ENCODE measurements at places on chromosomes 5 and 9.

- no peak for DNase-seq
Observed at GRCh38 chr5:1159341-1159675, 42.1 kb upstream of the SLC6A19 start.

GRCh38 chr5:138488481-138488945, 23.2 kb downstream of the EGR1 start:
- DNase-seq = peak; percentile 82

GRCh38 chr9:135309763-135310125, 169.8 kb upstream of the PPP1R26 start:
- DNase-seq = no peak

DNA sequence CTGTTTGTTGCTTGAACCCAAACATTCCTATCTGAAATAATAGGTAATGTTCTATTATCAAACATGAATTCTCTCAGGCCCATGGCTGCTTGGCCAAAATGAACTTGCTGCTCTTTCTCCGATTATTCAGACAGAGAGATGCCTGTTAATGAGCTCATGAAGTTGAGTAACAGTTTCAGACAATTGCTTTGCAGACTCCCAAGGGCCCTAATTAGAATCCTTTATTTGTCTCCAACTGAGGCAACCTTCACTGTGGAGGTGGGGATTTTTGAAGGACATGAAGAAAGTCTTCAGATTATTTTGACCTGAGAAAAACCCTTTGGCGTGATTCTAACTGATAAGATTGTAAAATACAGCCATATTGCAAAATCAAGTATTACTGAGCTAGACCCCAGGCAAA, 466.7 kb downstream of the NFIB start:
- no peak for DNase-seq

DNA sequence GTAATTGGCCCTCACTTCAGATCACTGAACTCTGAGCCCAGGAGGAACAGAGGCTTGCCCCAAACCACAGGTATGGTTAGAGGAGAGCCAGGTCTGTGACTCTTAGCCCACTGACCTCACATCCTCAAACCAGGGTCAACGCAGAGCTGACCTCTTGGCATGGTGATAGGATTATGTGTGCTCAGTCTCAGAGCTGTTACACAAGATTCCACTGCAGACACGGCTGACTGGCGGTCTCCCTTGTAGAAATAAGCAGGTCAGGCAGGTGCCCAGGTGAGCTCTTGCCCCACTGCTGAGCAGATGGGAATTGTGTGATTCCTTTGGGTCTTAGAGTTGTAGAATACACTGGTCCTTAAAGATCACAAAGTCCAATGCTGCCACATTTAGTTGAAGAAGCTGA, 66.0 kb upstream of the PITX1 start:
- no peak for DNase-seq

DNA sequence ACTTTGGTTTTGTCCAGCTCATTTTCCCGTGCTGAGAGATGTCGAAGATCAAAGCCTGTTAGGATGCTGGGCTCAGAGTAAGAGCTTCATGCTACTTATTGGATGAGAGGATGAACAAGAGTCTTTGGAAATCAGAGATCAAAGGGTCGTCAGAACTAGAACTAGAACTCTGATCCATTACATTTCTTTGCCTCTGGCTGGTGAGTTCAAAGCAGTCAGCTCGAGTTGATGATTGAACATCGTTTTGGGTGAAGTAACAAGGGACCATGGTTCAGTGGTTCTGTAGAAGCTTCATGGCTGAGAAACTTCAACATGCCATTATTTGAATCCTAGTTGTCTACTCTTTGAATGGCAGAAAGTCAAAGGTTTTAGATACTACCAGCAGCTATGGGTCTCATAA, 320.3 kb downstream of the ARHGEF28 start:
- no peak for DNase-seq

DNA sequence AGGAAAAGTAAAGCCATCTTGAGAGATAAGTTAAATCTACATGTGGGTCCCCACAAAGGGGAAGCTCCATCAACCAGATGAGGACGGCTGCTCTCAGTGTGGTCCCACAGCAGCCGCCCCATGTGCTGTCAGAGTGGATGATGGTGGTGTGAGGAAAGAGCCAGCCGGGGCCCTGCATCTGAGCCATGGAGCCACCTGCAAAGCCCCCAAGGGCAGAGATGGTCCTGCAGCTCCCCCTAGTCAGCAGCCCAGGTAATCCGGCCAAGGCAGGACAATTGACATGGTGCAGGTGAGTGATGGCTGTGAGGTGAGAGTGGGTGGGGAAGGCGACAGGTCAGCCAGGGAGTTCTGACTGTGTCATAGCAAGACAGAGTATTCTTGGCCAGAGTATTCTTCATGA, 458.8 kb downstream of the ICE1 start:
- DNase-seq = no peak

DNA sequence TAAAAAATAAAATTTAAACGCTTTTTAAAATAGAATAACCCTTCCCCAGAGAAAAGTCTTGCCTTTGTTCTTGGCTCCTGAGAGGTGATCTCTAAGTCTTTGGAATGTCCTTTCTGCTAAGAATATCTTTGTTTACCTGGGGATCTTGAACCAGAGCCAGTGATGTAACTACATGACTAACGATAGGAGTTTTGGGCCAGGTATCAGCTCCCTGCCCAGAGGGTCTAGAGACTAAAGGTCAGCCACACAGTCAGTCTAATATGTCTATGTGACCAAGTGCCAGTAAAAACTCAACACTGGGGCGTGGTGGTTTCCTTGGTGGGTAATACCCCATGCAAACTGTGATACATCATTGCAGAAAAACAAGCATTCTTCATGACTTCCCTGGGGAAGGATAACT, 1351.9 kb upstream of the C9orf72 start:
- no peak for DNase-seq

DNA sequence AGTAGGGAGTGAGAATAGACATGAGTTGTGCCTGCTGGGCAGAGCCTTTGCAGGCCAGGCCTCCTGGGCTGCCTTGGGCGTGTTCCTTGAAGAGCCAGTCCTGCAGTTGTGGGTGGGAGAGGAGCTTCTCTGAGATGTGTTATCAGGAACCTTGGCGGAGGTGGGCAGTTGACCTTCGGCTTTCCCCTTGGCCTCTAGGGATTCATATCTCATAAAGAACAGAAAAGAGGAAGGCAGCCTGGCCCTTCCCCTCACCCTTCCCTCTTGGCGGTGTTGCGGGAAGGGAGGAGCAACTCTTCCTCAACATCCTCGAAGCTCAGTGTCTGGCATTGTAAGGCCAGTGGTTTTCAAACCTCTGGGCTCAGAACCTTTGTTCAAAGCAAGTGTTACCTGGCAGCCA, 59.2 kb downstream of the DAPK1 start:
- no peak for DNase-seq

GRCh38 chr5:100854591-100854990, 48.5 kb downstream of the ST8SIA4 start:
- DNase-seq = no peak

DNA sequence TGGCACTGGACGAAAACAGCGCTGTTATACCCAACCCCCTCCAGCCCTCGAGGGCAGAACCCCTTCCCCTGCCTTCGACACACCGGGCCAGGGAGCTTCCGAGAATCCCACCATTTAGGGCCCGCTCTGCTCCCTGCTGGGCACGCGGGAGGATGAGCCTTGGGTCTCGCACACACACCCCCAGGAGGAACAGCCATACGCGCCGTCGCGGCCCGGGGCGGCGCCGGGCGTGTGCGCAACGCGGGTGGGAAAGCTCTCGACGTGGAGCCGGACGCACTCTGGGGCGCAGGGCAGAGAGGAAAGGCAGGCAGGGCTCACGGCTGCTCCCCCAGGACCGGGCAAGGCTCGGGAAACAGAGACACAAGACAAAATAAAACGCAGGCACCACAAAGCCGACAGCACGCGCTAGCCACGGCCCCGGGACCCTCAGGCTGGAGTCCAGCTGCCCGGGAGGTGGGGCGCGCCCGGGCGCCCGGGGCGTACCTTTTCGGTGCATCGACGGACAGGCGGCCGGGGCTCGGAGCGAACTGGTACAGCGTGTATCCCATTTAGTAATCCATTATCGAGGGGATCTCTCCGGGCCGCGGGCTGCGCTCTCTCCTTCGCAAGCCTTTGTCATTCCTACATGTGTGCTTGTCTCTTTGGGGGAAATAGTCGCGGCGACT, 789 bp downstream of the SEMA6A start:
- DNase-seq = peak; percentile 14

DNA sequence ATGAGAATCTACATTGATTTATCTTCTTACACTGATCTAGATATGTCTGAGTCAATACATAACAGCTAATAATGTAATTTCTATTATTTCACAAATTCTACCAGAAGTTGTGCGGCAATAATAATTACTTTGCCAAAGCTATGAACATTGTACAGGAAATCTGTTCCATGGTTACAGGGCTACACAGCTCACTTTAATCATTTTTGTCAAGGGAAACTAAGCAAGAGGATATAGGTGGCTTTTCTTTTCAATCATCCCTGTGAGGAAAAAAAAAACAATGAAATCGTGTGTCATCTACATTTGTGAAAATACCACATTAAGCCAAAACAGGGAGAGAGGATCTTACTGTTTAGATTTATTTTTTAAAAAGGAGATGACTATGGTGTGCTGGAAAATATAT, 717.4 kb downstream of the NR2F1-AS1 start:
- DNase-seq = no peak

DNA sequence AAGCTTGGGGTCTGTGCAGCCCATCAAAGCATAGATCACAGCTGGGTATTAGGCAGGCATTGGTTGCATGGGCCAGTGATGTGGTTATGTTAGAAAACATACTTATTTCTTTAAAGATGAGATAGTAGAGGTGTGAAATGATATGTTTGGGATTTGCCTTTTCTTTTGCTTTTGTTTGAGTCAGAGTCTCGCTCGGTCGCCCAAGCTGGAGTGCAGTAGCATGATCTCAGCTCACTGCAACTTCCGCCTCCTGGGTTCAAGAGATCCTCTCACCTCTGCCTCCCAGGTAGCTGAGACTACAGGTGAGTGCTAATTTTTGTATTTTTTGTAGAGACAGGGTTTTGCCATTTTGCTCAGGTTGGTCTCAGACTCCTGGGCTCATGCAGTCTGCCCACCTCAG, 84.8 kb downstream of the PDE6A start:
- DNase-seq = no peak

DNA sequence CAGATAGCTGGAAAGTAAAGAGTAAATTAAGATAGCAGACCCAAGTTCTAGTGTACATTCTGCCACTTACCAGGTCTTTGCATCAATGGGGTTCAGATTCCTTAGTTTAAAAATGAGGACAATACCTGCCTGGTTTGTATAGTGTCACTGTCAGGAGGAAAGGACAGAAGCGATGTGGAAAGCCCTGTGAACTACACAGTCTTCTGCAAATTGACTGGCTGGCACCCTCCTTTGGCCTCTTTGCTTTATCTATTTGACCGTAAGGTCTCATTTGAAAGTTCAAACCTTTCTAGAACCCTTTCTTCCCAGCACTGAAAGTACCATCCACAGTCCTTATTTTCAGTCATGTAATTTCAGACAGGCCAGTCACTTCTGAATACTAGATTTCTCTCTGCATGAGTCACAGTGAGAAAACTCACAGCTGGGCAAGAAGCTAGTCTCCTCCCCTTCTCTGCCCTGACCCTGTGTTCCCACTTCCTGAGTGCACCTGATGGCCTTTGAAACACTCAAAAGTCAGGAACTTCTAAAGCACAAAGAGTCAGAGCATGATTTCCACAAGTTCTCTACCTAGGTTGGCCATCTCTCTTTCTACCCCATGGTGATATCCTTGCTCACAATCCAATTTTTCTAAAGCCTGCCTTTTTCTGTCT, 91.3 kb upstream of the RASEF start:
- DNase-seq = peak; percentile 45

DNA sequence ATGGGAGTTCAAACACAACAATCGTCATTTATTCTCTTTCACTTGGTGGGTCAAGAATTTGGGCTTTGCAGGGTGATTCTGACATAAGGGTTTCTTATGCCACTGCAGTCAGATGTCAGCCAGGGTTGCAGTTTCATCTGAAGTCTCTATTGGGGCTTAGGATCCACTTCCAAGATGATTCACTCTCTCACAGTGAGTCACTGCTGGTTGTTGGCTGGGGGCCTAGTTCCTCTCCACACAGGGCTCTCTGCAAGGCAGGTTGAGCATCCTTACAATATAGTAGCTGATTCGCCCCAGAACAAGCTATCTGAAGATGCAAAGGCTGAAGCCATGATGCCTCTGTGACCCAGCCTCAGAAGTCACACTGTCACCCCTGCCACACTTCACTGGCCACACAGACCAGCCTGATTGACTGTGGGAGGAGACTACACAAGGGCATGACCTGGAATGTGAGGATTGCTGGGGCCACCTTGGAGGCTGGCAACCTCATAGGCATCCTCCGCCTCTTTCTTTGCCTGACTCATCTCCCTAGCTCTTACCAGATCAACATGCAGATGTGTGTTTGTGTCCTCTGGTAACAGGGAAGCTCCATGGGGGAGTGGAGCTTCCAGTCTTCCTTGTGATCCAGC, 4.5 kb upstream of the CARD19 start:
- peak; percentile 91 for DNase-seq

GRCh38 chr5:98258939-98259338, 514.5 kb upstream of the RGMB start:
- no peak for DNase-seq

DNA sequence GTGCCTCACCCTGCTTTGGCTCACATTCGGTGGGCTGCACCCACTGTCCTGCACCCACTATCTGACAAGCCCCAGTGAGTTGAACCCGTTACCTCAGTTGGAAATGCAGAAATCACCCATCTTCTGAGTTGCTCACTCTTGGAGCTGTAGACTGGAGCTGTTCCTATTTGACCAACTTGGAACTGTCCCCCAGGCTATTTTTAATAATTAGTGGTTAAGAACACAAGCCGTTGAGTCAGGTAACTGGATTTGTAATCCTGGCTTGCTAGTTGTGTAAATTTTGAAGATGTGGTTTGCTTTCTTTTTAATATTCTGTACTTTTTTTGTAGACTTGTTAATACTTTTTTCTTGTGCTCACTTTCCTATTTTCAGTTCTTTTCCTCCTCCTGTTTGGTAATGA, 81.2 kb downstream of the CNTLN start:
- peak; percentile 55 for DNase-seq

- DNase-seq = no peak
Observed at GRCh38 chr9:31045810-31046209, 1338.6 kb upstream of the ACO1 start.

- DNase-seq = peak; percentile 68
Observed at GRCh38 chr9:99822806-99823591, 1.3 kb downstream of the NR4A3 start.

GRCh38 chr9:19456996-19457692, 48.3 kb downstream of the ACER2 start:
- DNase-seq = peak; percentile 78

DNA sequence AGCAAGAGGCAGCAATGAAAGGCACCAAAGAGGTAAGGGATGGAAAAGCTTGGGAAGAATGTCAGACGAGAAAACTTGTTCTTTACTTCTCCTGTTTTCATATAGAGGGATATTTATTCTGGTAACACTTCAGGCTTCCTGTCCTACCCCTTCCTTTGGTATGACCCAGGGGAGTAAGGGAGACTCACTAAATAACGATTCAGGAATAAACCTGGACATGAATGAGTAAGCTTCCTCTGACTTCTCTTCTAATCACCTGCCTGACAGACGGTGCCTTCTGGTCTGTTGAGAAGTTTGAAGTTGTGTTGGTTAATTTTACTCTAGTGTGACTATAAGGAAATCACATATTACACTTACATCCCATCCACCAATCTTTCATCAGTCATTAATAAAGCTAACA, 461.2 kb downstream of the CDH12 start:
- DNase-seq = no peak

Measured in ELR (cell line).